CD14-positive monocyte (primary cell): ENCODE measurements at places on chromosomes 12 and 14.

GRCh38 chr12:6368906-6369525 is 6.3 kb downstream of the SCNN1A start:
- no peak for DNase-seq

GRCh38 chr12:19616781-19617180 is 177.5 kb downstream of the AEBP2 start:
- DNase-seq, result no peak

- DNase-seq, result no peak
Measured at GRCh38 chr12:29581631-29582030, 84.1 kb upstream of the OVCH1 start.

DNA sequence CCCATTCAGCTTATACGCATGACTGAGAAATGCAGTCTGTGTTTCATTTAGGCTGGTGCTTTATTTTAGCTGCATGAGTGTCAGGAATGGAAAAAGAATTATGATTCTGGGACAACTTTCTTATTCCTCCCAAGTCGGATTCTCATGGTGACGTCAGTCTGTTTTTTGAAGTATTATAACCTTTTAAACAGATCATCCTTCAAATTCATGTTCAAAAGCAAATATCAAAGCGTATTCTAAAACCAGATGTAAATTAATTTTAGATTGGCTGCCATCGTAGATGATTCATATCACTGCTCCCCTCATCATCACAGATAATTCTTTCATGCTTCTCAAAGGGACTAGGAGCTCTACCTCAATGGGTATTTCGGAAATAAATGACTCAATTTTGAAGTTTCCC is 15.0 kb downstream of the FNTB start:
- no peak for DNase-seq

- no peak for DNase-seq
Measured at GRCh38 chr12:12035229-12035628, 35.5 kb upstream of the BCL2L14 start.

GRCh38 chr12:22266101-22266500 is 68.4 kb downstream of the ST8SIA1 start:
- DNase-seq, result no peak

DNA sequence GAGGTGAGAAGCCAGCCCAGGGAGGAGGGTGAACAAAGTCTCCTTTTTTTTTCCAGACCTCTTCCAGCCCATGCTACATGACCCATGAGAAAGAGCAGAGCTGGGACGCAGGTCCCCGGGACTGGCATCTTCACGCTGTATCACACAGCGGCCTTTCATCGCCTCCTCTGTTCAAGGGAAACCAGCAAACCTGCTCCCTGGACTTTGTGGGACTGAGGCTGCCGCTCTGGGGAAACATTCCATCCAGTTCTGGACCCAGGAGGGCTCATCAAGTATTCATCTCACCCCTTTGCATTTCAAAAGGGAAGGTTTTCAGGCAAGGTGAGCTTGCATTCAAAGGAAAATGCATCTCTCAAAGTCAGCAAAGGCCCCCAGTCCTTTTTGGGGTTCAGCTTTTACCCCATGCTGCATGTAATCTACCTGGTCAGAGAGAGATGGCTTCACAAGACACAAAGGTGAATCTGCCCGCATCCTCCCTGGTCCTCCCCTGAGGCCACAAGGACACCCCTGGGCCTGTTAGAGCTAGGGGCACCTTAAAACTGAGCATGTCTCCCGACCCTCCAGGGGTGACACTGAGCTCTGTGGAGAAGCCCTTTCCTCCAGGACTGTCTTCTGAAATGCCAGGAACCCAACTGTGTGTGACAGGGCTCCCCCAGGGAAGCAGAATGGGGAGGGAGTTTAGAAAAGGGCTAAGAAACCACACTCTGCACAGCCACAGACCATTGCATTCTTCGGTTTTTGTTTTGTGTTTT is 21.2 kb upstream of the MEG3 start:
- DNase-seq, result no peak

DNA sequence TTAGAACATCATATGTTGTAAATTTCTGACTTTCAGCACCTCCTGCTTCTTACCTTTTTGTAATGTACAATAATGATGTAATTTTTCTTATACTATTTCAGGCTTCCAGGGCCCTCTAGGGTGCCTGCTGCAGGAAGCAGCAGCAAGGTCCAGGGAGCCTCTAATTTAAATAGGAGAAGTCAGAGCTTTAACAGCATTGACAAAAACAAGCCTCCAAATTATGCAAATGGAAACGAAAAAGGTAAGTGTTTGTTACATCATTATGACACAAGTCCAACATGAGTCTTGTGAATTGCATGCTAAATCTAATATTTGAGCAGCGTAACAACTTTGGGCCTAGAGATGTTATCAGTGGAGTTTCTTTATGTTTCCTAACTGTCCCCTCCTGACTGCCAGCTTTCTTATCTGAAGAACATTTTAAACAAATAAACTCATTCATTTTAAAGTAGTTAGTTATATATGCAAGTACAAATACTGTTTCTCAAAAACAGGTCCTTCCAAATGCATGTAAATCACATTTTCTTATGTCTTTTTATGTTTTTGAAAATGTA is 167.6 kb downstream of the NAV3 start:
- no peak for DNase-seq

- no peak for DNase-seq
Measured at GRCh38 chr14:34086223-34086757, 135.4 kb upstream of the EGLN3 start.

DNA sequence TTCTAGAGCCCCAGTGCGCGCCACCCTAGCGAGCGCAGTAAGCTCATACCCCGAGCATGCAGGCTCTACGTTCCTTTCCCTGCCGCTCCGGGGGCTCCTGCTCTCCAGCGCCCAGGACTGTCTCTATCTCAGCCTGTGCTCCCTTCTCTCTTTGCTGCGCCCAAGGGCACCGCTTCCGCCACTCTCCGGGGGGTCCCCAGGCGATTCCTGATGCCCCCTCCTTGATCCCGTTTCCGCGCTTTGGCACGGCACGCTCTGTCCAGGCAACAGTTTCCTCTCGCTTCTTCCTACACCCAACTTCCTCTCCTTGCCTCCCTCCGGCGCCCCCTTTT is 791 bp downstream of the TMEM233 start:
- DNase-seq, result no peak
